Posterior vena cava (tissue), 2 donors: ENCODE measurements at places on chromosomes 12 and 14.

DNA sequence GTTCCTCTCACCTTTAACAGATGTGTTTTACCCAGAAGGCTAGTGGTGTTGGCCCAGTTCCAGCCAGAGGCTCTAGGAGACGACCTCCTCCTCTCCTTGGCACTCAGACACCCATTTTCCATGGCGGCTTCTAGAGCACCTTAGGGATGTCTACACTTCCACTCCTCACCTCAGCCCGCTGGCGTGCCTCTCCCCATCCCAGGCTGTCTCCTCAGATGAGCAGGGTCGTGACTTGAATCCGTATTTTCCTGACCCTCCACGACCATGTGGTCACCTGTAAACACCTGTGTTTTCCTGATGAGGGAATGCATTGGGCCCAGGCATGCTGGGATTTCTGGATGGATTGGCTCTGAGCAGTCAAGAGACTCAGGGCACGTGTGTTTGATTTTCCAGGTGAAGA is 21.8 kb upstream of the RIN3 start:
- no peak for DNase-seq

DNA sequence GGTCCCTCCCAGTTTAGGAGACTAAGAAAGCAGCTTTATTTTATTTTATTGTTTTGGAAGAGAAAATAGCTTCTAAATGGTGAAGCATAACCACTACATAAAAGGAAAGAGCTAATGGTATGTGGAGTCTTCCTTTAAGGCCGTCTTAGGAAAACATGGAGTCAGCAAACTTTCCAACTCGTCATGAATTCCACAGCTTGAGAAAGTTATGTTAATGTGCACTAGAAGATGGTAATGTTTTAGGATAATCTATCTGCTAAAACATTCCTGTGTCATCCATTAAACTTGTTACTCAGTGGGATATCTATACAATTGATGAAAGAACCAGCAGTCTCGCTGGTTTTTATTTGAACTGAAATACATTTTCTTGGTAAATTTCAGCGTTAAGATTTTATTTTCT is 448.4 kb upstream of the SEL1L start:
- DNase-seq, result no peak

DNA sequence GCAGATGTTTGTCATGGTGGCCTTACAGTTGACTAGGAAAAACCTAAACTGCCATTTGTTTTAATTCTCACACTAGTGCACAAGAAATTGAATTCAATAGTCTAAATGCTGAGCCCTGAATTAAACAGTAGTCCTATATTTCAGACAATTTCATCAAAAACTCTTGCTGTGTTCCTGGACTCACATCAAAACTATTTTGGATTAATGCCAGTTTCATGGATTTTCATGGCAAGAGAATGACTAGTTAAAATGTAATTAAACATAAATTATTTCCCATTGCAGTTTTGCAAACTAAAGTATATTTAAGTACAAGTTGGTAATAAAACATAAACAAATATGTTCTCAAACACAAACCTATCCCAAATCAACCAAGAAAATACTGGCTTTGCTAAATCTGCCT is 468.0 kb upstream of the PRICKLE1 start:
- no peak for DNase-seq

- DNase-seq, result no peak
Measured at GRCh38 chr12:62436164-62436503, 30.5 kb upstream of the MON2 start.

GRCh38 chr14:81516986-81517797 is 16.5 kb downstream of the SEL1L start:
- DNase-seq, result no peak

DNA sequence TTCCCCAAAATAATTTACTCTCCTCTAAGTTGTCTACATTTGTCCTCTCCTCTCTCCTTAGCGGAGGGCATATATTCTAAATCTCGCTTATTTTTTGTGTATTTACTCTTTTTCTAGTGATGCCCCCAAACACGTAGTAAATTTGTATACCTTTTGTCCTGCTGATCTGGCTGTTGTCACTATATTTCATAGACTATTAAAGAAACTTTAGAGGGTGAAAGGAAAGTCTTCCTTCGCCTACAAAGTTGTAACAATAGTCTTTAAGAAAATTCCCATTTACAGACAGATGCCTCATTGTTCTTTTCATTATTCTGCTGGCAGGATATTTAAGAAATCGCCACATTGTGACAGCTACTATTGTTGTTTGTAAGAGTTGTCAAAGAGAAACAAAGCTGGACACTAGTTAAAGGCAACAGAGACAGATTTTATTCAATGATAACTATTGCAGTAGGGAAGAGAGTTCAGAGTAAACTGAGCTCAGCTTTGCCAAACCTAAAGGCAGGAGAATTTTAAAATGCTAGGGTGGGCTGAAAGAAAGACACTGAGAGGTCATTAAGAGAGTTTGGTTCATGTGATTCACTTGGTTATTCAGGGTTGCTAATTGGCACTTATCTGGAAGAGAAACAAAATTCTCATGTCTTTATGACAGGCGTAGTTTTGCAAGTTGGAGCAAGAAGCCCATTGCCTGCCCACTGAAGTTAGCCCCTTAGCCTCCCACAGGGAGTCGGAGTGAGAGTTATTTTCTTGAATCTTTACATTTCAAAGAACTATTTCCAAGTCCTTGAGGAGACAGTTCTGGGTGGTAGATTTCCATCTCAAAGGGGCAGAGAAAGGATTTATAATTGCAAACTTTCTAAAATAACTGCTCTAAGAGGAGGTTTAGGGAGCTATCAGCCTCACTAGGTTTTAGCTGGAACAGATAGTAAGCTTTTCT is 1272.5 kb upstream of the SEL1L start:
- no peak for DNase-seq

DNA sequence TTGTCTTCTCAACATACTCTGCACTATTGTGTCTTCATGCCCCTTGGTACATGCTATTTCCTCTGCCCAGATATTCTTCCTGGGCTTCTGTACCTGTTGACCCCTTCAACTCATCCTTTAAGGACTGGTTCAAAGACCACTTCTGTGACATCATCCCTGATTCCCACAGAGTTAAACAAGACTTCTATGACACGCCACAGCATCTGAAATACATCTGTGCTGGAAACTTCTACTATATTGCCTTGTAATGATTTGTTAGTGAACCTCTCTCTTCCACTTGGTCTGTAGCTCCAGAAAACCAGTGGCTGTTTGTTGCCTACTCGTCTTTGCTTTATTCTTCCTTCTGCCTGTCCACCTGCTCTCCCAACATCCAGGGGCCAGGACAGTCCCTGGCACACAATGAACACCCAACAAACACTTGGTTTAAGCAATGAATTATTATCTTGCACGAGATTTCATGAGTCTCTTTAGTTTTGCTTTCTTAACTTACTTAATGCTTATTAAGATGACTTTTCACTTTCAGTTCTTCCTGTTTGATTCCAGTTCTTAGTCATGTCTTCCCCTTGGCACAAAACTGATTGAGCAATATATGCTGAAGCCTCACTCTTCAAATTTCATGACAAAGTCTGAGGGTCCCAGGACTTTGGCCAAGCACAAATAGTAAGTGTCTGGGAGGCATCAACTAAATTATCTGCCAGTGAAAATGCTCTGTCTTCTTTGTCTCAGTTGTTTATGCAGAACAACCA is 485.9 kb downstream of the APAF1 start:
- no peak for DNase-seq

GRCh38 chr12:22658214-22658613 is 33.2 kb downstream of the ETNK1 start:
- DNase-seq, result no peak

DNA sequence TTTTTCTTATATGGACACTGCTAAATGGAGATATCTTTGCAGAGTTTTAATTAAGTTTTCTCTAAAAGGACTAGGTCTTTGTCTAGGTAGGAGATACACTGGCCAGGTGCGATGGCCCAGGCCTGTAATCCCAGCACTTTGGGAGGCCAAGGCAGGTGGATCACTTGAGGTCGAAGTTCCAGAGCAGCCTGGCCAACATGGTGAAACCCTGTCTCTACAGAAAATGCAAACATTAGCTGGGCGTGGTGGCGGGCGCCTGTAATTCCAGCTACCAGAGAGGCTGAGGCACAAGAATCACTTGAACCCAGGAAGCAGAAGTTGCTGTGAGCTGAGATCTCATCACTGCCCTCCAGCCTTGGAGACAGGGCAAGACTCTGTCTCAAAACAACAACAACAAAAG is 17.1 kb upstream of the CERS5 start:
- no peak for DNase-seq

DNA sequence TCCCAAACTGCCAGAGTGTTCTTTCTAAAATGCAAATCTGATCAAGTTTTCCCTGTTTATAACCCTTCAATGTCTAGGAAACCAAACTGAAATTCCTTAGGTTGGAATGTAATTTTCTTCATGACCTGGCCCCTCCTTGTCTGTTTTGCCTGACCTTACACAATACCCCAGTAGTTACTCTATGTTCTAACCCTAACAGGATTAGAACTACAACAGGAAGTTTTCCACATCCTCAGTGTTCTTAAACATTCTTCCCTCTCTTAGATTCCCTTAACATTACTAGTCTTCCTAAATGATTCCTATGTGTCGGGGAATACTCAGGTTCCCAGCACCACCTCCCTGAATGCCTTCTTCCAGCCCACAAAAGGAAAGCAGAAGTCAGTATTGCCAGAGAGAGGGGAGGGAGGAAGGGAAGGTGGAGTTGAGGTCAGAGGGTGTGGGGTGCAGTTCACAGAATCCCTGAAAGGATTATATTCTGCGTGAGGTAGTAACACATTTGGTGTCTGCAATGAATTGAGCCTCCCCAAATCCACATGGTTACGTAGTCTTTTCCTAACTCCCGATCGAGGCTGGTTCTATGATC is 72.6 kb downstream of the BBS10 start:
- no peak for DNase-seq

- DNase-seq, result no peak
Measured at GRCh38 chr14:64918216-64918615, 4.0 kb downstream of the CHURC1 start.

DNA sequence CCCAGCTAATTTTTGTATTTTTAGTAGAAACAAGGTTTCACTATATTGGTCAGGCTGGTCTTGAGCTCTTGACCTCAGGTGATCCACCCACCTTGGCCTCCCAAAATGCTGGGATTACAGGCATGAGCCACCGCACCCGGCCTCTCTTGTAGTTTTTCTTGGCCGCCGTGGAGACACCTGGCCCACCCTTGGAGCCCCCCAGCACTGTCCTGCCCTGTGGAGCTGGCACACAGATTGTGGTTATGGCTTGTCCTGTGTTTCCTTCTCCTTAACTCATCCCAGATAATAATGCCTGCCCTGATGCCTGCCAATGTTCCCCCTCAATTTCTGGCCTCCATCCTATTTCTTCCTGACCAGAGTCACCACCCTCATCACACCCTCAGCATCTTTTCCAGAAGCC is 57.9 kb downstream of the CHGA start:
- peak; percentile 22 for DNase-seq

DNA sequence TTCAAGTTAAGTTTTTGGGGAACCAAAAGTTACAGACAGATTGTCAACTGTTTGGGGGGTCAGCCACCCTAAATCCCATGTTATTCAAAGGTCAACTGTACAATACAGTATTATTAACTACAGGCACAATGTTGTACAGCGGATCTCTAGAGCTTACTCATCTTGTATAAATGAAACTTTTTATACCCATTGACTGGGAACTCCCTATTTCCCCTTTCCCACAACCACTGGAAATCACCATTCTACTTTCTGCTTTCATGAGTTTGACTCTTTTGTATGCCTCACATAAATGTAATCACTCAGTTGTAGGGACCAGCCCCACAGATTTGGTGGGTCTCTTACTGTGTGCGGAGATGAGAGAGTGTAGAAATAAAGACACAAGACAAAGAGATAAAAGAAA is 57.8 kb downstream of the SLCO1B3 start:
- DNase-seq, result no peak

DNA sequence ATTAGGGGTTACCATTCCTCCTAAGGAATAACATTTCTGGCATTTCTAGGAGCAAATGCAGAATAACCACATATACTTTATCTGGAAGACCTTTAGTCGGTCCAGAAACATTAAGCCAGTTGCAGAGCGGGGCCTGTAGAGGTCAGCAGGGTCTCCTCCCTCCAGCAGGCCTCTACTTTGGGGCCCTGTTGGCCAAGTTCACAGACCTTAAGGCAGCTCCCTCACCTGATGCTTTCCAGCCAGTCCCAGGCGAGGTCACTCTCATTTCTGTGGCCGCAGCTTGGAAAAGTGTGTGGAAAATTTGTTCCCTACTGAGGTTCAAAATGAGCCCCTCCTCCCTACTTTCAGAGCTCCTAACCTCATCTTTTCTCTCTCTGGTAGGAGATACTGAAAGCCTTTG is 74.1 kb downstream of the ESR2 start:
- no peak for DNase-seq

GRCh38 chr14:96362071-96362964 is 823 bp downstream of the ATG2B start:
- no peak for DNase-seq

GRCh38 chr14:53304726-53305381 is 151.7 kb upstream of the DDHD1 start:
- DNase-seq, result no peak

DNA sequence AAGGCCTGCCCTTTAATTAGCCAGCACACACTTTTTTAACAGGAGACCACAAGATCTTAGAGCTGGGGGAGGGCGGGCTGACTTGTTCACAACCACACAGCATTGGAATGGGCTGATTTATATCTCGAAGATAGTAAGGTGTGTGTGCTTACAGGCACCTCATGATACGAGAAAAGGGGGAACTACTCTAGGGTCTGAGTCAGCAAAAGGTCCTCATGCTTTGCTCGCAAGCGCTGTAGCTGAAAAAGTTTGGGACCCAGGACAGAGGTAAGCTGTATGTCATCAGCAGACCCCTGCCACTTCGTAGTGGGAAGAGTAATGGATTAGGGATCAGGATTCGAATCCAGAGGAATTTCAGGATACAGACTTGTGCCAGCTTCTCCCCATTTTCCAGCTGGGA is 88.9 kb upstream of the RBM19 start:
- no peak for DNase-seq

DNA sequence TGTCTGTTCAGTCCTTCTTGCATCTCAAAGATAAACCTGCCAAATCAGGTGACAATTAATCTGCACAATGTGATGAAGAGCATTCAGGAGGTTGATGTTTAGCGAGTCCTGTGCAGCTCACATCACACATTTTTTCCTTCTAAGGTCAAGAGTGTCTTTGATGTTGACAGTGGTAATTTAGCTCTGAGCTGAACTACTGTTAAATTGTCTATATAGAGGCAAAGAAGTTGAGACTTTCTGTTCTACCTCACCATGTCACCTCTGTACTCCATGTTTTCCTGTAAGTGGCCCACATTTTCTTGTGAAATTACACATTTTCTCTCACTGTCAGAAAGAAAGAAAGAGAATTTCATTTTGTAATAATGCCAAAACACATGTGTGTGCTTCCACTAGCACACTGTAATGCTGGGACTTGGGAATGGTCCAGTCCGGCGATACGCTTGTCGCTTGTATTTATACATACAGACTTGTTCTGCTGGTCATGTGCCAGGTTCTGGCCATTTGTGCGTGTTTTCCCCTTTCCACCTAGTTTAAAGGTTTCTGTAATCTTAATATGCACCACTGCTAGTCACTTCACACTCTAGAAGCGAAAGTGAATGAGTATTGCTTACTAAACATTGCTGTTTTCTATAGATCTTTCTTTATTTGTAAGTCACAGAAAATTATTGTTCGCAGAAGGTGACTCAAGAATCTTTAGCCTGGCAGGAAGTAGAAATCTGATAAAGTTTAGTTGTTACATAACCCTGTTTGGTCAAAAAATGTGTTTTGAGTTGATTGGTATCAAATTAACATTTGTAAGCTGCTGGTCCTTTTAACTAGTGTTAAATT is 328.9 kb downstream of the TMTC2 start:
- DNase-seq, result no peak
